ENCODE measurements at places on chromosomes 3 and 15.
A peak's percentile ranks its signal among the peaks of the same experiment; 100 is the strongest.

- DNase-seq, result peak; percentile 53
Measured at GRCh38 chr3:111859061-111859973, at the start of gene PHLDB2. Gene PHLDB2, plus strand, starts transcription at chr3:111859265. Its CDS starts 24,813 bp downstream, at chr3:111884078.

- no peak for DNase-seq
Measured at GRCh38 chr3:98971169-98971681, 69.7 kb upstream of the DCBLD2 start.

DNA sequence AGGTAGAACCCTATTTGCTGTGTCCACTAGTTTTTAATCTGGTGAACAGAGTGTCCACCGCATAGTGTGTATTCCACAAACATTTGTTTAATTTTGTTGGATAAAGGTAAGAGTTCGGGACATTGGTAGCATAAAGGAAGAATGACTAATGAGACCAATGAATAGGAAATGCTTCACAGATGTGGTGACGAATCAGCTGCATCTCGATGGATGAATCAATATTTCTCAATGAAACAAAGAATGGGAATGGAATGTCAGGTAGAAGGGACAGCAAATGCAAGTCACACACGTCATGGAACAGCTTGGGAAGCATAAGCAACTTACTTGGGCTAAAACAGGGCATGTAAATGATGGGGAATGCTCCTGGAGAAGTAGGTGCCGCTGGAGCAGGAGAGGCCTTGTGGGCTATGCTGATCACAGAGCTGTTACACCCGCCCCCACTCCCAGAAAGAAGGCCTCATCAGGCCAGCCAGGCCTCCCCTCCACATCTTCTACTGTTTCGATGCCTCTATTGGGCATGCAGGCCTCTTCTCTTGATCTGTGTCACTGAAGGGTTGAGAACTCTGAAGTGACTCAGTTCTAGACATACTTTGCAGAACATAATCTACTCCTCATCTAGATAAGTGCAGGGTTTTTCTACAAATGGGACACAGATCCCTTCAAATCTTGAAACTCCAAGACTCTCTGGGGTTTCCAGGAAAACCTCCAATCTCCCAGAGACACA is 120.0 kb upstream of the GADL1 start:
- DNase-seq, result no peak

GRCh38 chr15:68875377-68876116 is 54.8 kb upstream of the SPESP1 start:
- DNase-seq, result peak; percentile 95

- DNase-seq, result peak; percentile 63
Measured at GRCh38 chr15:24772686-24773373, 97.3 kb downstream of the NPAP1 start.

DNA sequence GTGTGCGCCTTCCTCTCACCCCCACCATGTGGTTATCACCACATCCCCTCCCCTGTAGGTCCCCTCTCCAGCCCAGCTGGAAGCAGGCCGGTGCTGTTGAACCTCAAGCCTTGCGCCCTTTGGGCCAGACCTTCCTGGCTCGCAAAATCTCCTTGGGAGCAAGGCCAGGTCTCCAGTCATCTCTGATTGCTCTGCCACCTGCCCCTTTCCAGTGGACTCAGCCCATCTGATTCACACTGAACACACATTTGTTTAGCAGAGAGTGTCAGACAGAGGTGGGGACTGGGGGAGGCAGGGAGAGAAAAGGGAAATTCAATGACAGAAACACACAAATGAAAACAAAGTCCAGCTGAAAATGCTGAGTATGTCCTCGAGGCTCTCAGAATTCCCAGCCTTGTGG is 119.4 kb downstream of the TPRA1 start:
- no peak for DNase-seq

DNA sequence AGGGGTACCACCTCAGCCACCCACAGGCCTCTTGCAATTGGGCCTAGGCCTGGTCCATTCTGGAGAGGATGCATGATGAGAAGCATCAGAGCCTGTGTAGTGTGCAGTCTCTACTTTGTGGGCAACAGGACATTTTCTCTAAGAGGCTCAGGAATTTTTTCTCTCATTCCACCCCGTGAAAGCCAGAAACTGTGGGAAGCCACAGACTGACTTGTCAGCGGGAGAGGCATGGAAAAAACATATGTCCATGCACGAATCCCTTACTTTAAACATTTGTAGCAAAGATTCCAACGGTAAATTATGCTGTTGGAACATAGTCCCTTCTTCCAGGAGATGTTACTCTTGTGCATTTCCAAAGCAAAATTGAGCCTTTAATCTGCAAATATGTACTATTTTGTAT is 196.5 kb downstream of the KLHL25 start:
- no peak for DNase-seq

- DNase-seq, result no peak
Measured at GRCh38 chr3:189720736-189721417, 89.7 kb downstream of the TP63 start.

DNA sequence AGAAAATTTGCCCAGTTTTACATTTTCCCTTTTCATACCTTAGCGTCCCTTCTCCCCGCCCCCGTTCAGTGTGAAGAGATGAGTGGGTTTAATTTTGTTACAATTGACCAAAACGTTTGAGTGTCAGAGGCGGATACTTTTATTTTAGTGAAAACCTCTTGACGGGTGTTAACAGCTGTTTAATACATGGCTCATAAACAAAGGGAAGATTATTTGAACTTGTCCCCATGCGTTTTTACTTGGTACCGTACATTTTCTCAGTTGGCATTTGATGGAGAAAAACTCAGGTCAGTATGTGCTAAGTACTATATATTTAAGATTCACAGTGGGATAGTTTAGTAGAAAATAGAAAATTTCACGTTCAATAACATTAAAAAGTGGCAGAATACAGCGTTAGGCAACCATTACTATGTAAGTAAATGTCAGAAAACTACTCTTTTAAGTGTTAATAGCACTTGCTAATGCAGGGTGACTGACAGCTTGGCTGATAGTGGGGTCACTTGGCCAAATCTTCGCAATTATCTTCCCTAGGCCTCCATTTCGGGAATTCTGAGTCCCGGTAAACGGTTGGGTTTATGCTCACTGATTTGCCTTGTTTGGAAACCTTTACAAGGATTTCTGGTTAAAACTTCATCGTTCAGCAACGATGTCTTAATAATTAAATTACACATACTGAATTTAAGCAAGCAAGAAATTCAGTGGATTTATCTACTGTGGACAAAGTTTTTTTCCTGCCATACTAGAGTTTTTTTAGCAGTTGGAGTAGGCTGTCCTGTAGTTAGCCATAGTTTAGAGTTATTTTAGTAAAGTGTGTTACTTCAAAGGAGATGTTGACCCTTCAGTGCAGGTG is 4.8 kb downstream of the CHD2 start:
- DNase-seq, result no peak

GRCh38 chr3:183541738-183542137 is 13.8 kb downstream of the KLHL6 start:
- no peak for DNase-seq

- no peak for DNase-seq
Measured at GRCh38 chr3:155443815-155444214, 150.3 kb upstream of the STRIT1 start.

DNA sequence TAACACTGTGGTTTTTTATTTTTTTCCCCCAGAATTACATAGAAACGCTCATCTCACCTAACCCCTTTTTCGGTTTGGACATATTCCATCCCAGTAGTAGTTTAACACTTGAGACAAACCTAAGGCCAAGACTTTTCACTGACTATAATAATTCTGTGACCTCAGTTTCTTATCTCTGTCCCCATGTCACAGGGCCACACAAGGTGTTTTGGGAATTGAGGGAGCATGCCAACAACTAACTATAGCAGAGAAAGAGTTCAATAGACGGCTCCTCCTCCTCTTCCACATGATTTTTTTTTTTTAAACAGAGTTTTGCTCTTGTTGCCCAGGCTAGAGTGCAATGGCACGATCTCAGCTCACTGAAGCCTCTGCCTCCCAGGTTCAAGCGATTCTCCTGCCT is 27.4 kb upstream of the GHSR start:
- DNase-seq, result no peak

DNA sequence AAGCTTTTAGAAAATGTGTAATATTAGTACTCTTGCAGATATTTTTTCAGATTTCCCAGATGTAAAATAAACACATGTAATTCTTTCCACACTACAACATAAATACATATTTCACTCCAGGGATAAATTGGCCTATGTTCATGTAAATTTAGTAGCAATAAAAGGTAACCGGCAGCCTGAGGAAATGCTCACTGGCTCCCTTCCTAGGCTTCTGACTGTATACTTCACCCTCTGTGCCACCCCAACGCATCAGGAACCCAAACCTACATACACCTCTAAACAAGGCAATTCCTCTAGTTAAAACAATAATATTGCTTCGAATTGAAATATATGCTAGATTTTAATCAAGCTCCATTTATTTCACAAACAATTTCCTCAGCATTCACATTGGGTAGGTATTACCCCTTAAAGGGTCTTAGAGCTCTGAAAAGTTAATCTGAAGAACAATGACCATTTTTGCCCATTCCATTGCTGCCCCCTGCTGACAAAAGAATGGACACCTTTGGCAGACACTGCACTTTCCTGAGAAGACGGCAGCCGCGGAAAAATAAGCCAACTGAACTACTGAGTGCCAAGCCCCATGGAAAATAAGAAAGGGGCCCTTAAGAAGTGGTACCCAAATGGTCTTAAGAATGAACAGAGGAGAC is 212.5 kb downstream of the OSBPL10 start:
- DNase-seq, result peak; percentile 35

- no peak for DNase-seq
Measured at GRCh38 chr3:190968616-190969015, 106.1 kb upstream of the GMNC start.

DNA sequence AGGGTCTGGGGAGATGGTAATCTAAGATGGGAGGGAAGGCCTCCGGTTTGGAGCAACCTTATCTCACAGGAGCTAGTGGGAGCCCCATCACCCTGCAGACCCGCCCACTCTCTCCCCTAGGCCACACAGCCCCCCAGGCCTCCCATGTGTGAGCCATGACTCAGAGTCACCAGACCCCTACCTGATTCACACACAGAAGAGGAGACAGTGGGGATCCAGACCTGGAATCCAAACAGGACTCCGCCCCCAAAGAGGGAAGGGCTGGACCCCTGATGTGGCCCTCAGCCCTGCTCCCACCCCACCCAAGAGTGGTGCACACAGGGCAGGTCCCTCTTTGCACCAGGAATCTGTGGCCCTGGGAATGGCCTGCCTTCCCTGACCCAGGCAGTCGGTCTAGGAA is 97.4 kb downstream of the ADCY5 start:
- no peak for DNase-seq

GRCh38 chr3:58492494-58492905 is 604 bp downstream of the KCTD6 start:
- peak; percentile 25 for DNase-seq

GRCh38 chr3:159326998-159327397 is 525.1 kb downstream of the MFSD1 start:
- DNase-seq, result no peak

Measured in stimulated activated CD4-positive, alpha-beta T cell treated with anti-CD3 and anti-CD28 coated beads, Interleukin-4, amount 100 ng/mL, for 1 hour (primary cell).